Neural crest cell (in vitro differentiated cells): ENCODE measurements at places on chromosomes 7 and 10.

- DNase-seq: no peak
These were observed 41.0 kb upstream of the OIT3 start for GRCh38 chr10:72852508-72852907.

DNA sequence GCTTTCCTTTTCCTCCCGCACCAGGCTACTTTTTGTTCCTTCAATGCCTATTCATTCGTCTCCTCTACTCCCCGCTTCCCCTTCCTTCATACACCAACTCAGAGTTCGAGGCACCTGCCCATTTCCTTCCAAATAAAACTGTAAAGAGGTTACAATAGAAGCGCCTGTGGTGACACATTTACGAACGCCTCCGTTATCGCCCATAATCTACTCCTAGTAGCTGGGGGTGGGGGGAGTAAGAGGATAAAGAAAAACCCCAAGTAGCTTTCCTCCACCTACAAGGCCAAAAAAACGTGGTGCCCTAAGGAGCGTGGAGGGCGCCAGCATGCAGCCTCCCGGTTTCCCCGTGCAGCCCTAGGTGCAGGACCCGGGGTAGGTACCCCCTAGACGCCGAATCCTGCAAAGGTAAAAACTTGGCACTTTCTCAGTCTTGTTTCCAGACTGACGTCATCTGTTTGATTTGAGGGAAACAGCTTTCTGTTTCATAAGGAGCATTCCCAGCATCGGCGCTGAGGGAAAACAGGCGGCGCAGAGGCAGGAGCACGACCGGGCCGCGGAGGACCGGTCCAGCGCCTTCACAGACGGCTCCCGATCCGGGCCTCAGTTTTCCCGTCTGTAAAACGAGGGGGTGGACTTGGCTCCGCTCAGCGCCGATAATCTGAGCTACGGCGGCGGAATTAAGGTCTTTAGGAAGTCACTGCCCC is 922 bp downstream of the PPA1 start:
- no peak for DNase-seq

GRCh38 chr10:2837674-2838073 is 229.7 kb upstream of the PFKP start:
- no peak for DNase-seq

DNA sequence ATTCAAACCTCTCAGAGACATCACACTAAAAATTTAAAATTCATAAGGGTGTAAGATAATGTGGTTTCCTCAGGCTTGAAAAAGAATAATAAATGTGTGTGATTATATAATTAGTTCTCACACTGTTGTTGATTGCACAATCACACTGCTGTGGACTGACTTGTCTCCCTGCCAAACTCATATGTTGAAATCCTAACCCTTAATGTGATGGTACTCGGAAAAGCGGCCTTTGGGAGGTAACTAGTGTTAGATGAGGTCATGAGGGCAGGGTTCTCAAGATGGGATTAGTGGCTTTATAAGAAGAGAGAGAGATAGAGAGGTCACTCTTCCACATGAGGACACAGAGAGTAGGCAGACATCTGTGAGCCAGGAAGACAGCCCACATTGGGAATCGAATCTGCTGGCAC is 128.5 kb upstream of the COL1A2 start:
- no peak for DNase-seq

DNA sequence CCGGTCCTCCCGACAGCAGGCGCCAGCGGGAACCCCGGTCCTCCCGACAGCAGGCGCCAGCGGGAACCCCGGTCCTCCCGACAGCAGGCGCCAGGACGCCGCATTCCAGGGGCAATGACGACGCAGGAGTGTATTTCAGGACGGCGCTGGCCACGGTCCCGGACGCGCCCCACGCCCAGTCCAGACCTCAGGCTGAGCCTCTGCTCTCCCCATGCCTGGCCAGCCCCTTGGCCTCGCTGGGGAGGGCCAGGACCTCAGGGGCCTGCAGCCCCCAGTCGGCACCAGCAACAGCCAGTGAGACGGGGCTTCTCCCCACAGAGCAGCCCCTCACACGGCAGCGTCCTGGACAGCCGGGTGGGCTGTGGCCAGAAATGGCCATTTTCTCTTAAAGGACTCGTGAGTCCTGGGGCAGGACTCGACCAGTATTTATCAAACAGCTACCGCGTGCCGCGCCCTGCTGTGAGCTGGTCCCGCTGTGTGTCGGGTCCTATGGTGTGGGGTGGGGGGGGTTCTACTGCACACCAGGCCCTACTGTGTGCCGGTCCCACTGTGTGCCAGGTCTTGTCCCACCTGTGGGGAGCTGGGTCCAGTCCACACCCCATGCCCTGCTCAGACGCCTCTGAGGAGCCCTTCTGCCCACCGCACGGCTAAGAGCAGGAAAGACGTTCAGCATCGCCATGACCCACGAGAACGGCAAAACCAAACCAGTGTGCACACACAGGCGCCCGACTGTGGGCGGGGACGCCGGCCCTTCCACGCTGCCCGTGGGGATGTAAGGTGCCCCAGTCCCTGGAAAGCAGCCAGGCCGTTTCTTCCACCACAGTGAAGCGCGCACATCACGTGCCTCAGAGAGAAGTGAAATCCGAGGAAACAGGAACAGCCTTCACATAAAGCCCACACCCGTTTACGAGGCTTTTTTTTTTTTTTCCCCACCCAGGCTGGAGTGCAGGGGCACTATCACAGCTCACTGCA is 33.3 kb downstream of the GET4 start:
- DNase-seq: no peak

GRCh38 chr10:48533540-48533939 is 71.3 kb downstream of the ARHGAP22 start:
- DNase-seq: no peak

GRCh38 chr10:81546243-81546642 is 328.8 kb upstream of the NRG3 start:
- DNase-seq: no peak

DNA sequence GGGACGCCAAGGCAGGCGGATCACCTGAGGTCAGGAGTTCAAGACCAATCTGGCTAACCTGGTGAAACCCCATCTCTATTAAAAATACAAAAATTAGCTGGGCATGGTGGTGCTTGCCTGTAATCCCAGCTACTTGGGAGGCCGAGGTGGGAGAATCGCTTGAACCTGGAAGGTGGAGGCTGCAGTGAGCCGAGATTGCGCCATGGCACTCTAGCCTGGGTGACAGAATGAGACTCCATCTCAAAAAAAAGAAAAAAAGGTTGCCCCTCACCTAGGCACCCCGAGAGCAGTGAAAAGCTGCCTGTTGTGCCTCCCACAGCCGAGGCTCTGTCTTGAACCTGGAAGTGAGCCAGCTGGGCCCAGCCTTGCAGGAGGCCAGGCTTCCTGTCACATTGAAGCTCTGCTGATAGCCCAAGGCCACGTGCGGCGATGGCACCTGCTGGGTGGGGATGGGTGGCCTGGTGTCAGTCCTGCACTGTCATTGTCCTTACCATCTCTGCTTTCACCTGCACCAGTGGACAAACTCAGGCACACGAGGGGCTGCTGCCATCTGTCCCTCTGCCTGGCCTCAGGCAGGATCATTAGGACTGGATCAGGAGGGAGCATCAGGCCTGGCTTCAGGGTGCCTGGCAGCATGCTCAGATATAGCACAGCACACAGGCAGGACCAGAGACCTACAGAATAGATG is 37.8 kb downstream of the DNAJB12 start:
- no peak for DNase-seq

DNA sequence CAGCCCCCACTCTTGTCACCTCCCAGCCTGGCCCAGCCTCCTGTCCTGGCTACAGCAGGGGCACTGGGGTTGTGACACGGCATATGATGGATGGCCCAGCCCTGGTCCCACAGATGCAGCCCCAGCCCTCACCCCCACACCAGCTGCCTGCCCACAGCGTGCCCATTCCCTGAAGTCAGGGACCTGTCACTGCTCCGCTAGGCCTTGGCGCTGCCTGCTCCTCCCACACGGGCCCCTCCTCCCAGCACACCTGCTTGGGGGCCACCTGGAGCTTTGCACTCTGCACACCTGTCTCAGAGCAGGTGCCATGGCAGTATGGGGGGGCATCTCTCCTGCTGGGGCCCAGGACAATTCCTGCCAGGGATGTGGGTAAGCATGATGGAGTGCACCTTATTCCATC is 3.5 kb downstream of the GCK start:
- no peak for DNase-seq

GRCh38 chr7:55071411-55072175 is 52.8 kb downstream of the EGFR start:
- DNase-seq: no peak

GRCh38 chr7:90677486-90678404 is 81.6 kb downstream of the CDK14 start:
- no peak for DNase-seq

DNA sequence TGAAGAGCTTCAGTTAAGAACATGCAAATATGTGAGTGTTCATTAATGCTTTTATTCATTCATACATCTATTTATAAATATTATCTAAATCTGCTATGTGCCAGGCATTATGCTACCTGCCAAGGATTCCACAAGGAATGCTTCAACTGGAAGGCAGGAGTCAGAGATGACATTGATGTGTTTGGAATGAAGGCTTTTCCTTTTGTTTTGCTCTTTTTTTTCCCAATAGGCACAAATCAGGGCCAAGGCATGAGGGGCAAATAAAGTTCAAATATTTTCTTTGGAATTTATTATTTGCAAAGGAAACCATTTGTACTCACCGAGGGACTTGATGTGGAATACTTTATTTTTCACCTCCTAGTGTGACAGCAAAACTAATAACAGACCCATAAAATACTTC is 530.3 kb downstream of the ARL4A start:
- DNase-seq: no peak

DNA sequence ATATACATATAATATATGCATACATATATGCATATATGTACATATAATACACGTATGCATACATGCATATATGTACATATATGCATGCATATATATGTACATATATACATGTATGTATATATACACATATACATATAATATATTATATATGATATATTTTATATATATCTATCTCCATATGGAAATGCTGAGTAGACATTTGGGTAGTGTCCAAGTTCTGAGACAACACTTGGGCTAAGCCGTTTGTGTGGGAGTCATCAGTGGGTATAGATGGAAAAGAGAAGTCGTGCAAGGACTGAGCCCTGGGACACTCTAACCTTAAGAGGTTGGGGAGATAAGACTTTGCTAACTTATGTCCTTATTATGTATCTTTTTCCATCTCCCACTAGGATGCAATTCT is 165.2 kb upstream of the PODXL start:
- no peak for DNase-seq

GRCh38 chr10:75477680-75478079 is 46.3 kb downstream of the LRMDA start:
- DNase-seq: no peak

GRCh38 chr7:101120315-101120714 is 6.6 kb upstream of the SERPINE1 start:
- DNase-seq: no peak
